ENCODE measurements at places on chromosomes 16 and 17.

DNA sequence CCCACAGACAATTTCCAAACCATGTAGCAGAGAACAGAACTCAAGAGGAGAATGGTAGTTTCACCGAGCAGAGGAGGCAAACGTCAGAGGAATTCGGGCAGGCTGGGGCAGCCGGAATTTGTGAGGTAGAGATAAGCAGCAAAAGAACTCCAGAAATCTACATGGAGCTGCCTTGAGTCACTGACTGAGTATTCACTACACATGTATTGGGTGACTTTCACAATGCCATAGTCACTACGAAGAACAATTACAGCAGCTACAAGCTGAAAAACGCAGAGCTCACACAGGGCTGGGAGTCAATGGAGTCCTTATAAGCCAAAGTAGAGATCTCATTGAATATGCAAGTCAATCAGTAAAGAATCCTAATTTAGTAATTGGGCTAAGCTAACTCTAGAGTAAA, 13.4 kb downstream of the CMC2 start:
- DNase-seq, result no peak

GRCh38 chr16:83532634-83533033, 275.1 kb upstream of the HSBP1 start:
- DNase-seq, result no peak

DNA sequence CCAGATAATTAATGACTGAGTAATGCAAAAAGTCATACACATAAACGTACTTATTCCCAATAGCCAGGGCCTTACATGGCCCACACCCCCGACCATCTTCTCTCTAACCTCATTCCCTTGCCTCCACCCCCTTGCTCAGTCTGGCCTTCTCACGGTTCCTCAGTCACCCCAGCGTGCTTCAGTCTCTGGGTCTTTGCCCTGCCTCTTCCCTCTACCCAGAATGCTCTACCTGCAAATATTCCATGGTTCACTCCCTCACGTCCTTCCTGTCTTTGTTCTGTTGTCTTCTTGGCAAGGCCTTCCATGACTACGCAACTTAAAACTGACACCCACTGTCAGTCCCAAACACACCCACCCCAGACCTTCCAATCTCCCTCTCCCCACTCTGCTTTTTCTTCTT, 468.3 kb downstream of the GRIN2A start:
- DNase-seq, result no peak

GRCh38 chr17:71163121-71163812, 957.6 kb upstream of the SOX9 start:
- peak; percentile 97 for DNase-seq

DNA sequence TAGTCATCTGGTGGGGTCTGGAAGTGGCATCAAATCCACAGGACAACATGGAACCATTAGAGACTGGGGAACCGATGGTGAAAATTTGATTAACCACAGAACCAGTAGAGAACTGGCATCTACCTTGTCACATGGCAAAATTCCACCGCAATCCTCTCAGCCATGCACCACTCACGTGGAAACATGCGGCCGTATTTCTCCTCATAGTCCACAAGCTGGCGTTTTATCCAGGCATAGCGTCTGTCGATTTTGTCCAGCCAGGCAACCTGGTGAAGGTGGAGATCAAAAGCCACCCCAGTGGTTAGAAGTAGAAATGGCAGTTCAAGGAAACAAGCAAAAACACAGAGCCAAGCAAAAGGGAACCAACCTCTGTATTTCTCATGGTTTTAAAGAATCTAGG, 87.6 kb downstream of the VPS53 start:
- DNase-seq, result no peak

DNA sequence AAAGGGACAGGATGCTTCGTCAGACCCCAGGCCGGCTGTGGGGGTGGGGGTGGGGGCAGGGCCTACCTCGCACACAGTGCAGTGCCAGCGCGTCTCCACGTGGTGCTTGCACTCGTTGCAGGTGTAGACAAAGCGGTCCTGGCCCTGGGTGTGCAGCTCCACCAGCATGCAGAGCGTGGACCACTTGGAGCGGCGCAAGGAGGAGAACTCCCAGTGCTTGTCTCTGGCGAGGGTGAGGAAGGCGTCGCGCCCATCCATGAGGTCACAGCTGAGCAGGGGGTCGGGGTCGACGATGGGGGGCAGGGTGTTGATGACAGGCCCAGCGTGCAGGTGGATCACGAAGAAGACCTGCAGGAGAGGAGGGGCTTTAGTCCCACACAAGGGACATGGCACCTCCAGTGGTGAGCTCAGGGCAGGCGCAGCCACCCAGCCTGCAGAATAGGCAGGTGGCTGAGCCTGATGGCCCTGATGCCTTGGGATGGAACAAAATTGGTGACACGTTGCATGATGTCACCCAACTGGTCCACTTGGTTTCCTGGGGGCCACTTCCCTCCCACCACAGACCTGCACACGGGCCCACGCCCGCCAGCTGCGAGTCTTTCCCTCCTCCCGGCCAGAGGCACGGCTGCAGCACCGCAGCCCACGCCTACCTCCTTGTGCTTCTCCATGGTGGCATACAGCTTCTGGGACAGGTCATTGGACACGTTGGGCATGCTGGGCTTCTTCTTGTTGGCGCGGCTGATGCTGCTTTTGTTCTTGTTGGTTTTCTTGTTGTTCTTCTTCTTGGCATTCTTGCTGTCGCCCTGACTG, 14.0 kb upstream of the TRAP1 start:
- no peak for DNase-seq

- peak; percentile 43 for DNase-seq
These were observed at the start of gene NDUFB10 for GRCh38 chr16:1959269-1960039. NDUFB10 (plus strand) TSS chr16:1959538; CDS start chr16:1959625, 87 bp downstream.

GRCh38 chr16:46859719-46860152, 24.4 kb upstream of the GPT2 start:
- no peak for DNase-seq

- no peak for DNase-seq
These were observed 238.1 kb downstream of the MAF start for GRCh38 chr16:79362300-79362970.

GRCh38 chr17:59299400-59300092, 31.9 kb upstream of the YPEL2 start:
- no peak for DNase-seq

DNA sequence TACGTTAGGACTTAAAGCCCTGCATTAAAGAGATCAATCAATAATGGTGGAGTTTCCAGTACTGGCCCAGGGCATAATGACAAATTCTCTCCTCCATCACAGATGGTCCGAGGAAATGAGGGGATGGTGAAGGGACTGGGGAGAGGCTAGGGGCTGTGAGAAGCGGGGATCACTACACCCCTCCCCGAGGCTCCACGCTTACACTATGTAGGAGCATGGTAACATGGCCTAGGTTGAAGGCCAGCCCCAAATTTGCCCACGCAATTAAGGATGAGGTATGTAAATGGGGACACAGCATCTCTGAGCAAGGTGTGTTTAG, 8.0 kb upstream of the AKTIP start:
- no peak for DNase-seq

DNA sequence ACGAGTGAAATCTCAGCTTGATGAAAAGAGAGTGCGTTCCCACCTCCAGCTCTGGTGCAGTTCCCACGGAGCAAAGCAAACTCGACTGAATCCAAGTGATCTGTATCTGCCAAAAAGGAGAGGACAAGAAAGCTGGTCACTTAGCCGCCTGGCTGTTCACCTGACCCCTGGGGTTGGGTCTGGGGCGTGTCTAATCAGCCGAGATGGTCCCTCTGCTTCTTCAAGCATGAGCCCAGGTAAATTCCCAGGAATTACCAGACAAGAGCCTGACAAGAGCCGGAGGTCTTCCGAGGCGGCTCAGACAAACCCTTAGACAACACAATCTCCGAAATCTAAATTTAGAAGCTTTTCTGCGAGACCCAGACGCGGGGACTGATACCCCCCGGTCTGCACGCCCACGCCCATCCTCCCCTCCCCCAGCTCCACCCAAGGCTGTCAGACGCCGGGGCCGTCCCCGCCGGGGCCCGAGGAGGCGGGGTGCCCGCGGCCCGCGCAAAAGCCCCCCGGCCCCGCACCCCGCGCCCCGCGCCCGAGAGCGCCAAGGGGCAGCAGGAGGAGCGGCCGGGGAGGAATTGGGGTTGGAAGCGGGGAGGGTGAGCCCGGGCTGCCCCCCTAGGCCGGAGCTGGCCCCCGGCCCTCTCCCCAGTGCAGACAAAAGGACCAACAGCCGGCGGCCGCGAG, 674 bp downstream of the ZNF821 start:
- no peak for DNase-seq
